Panc1 (cell line): ENCODE measurements at places on chromosomes 6 and 20. TPM values are rescaled to one million over a fixed set of nuclear protein-coding genes. Genes with fewer than 3 reads are reported as not detected.

The ECI2 gene
- total RNA-seq, result 34.5 TPM

The SYNGAP1 gene
- 29.0 TPM for total RNA-seq

The HLA-DQB2 gene
- total RNA-seq, result not detected

The TFEB gene
- 13.3 TPM for total RNA-seq

The SNAI1 gene
- 8.8 TPM for total RNA-seq

The VGLL2 gene
- not detected for total RNA-seq

The SYCP2L gene
- 2.4 TPM for total RNA-seq

The FILIP1 gene
- total RNA-seq, result 0.26 TPM

The SCUBE3 gene
- total RNA-seq, result 1.6 TPM

The DDX39B gene
- total RNA-seq, result 401 TPM

The TINAG gene
- total RNA-seq, result not detected

The RNF217 gene
- 37.7 TPM for total RNA-seq
